Parietal lobe (tissue), 2 donors: ENCODE measurements at places on chromosomes 13 and 19. TPM values are rescaled to one million over a fixed set of nuclear protein-coding genes. Genes with fewer than 3 reads are reported as not detected.

Gene SLC7A9
- total RNA-seq, result 4.4 TPM

Gene AMH
- 2.2 TPM for total RNA-seq

Gene TTC9B
- total RNA-seq, result 41.6 TPM

Gene PIK3R2
- 60.7 TPM for total RNA-seq

Gene PSPN
- total RNA-seq, result 3.1 TPM

Gene CCL25
- not detected for total RNA-seq

Gene SPINT2
- total RNA-seq, result 89.2 TPM
